ENCODE measurements at places on chromosomes 7 and 10. TPM values are rescaled to one million over a fixed set of nuclear protein-coding genes. Genes with fewer than 3 reads are reported as not detected.

Gene VIPR2
- 4.6 TPM for total RNA-seq

Gene ZNF107
- 4.0 TPM for total RNA-seq

Gene TUBAL3
- total RNA-seq: not detected

Gene PLAC9
- total RNA-seq: 94.2 TPM

Gene GSAP
- 22.2 TPM for total RNA-seq

Gene PRLHR
- not detected for total RNA-seq

Gene SPDYE11
- not detected for total RNA-seq
